ENCODE measurements at places on chromosomes 2 and 18.

- no peak for DNase-seq
Observed at GRCh38 chr2:37037771-37038170, 46.4 kb downstream of the HEATR5B start.

- no peak for DNase-seq
Observed at GRCh38 chr2:54772531-54772930, 49.1 kb downstream of the EML6 start.

GRCh38 chr18:11276678-11277077 lies 127.3 kb upstream of the PIEZO2 start:
- no peak for DNase-seq

DNA sequence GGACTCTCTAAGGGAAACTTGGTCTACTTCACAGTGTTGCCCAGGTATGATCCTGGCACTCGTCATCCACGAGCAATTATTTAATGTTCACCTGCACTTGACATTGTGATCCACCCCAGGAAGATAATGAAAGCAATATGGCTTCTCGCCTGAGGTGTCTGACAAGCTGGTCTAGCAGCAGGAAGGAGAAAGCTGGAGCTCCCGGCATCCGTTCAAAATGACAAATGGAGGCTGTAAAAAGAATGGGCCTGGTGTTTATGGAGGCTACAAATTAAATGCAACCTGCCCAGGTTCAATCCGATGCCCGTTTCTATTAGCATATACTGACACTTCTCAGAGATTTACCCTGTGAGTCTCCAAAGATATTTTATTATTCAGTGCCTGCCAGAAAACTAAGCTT lies 317.6 kb downstream of the CTNNA2 start:
- DNase-seq, result no peak

GRCh38 chr2:37005118-37005868 lies 39.0 kb upstream of the STRN start:
- no peak for DNase-seq

GRCh38 chr2:137969418-137969765 lies 5.1 kb downstream of the HNMT start:
- no peak for DNase-seq

DNA sequence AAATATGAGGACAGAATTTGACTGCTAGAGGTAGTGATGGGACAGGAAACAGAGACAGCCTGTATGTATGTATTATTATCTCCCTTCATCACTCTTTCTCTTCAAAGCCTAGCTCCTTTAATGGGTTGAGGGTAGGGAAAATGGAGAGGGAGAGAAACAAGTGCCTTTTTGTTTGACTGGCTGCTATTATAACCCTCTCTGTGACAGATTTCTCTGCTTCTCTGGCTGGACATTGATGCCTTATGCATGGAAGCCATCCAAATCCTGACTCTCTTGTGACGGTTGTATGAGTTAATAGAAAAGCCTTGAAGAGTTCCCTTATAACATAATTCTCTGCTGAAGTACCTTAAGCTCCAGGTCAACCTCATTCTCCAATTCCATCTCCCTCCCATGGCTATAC lies 118.5 kb upstream of the COL5A2 start:
- no peak for DNase-seq

DNA sequence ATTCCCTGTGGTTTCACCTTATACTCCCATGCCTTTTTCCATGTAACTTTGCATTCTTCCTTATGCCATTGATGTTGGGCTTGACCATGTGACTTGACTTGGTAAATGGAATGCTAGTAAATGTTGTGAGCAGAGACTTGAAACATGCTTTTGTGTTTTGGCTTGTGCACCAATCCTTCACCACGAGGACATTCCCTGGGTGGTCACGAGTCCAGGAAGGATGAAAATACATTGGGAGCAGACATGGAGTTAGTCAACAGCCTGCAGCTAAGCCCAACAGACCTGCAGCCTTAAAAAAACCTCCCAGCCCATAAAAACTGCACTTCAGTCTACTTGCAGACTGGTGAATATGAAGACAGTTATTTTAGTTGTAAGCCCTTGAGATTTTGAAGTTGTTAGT lies 116.5 kb upstream of the SPATS2L start:
- DNase-seq, result no peak

GRCh38 chr2:119254601-119255080 lies 31.0 kb downstream of the STEAP3 start:
- DNase-seq, result no peak

- no peak for DNase-seq
Observed at GRCh38 chr18:9422816-9423519, 52.3 kb upstream of the RALBP1 start.
